Astrocyte (in vitro differentiated cells and primary cell): ENCODE measurements at places on chromosomes 2 and 18. TPM values are rescaled to one million over a fixed set of nuclear protein-coding genes. Genes with fewer than 3 reads are reported as not detected.

DNA sequence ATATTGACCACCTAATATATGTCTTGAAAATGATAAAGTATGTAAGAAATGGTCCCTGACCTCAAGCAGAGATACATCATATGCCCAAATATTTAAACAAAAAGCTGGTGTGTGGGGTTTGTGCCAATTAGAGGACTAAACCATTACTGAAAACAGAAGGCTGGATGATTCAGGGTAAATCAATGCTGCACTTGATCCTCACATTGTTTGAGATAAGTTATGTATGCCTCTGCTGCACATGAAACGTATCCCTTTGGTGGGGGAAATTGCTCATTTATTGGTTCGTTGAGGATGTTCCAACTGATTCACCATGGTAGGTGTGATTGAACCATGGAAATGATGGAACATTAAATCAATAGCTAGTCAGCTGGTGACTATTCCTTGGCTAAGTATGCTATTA lies 24.7 kb upstream of the DARS1 start:
- no peak overlapping the region for H3K4me3 ChIP-seq
- H3K36me3 ChIP-seq: no peaks in the 10 kb centered on the region
- H3K27me3 ChIP-seq: peaks cover 2% of the 10 kb centered on the region
- H3K27ac ChIP-seq: no peak overlapping the region

GRCh38 chr18:71936744-71937143 lies 607.4 kb downstream of the CBLN2 start:
- H3K4me3 ChIP-seq: no peak overlapping the region
- DNase-seq: no peak
- H3K27me3 ChIP-seq: no peaks in the 10 kb centered on the region
- no peaks in the 10 kb centered on the region for H3K36me3 ChIP-seq
- no peak overlapping the region for H3K27ac ChIP-seq

DNA sequence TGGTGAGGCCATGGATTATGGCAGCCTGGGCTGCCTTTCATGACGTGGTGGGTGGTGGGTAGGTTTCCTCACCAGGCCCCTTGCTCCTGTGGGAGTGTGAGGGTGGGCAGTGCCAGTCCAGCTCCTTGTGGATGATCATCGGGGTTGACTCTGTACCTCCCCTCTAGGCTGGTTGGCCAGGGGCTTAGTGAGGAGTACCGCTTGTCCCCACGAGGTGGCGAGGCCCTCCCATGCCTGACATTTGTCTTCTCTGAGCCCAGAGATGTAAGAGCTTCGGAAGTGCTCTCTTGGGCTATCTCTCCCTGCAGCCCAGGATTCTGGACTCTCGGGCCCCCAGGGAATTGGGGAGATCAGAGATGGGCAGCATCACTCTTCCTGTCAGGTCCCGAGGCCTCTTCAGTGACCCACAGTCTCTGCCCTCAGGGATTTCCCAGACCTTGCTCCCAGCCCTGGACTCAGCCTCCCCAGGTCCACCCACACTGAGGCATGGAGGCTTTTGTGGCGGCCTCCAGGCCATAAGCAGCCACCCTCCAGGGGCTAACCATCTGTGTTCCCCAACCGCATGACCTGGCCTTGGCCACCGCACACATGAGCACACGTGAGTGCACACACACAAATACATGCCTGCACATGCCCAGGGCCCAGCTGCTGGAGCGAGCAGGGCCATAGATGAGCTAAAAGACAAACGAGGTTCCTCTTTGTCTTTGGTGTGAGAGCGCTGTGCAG lies 6.5 kb downstream of the SPR start:
- peaks cover 19% of the 10 kb centered on the region for H3K27me3 ChIP-seq
- H3K4me1 ChIP-seq: peaks cover 7% of the 10 kb centered on the region
- no peak overlapping the region for H3K27ac ChIP-seq
- H3K4me3 ChIP-seq: no peak overlapping the region
- peak; percentile 33 for DNase-seq

- H3K27ac ChIP-seq: no peak overlapping the region
- no peak overlapping the region for H3K4me3 ChIP-seq
- H3K27me3 ChIP-seq: no peaks in the 10 kb centered on the region
- no peaks in the 10 kb centered on the region for H3K36me3 ChIP-seq
- no peaks in the 10 kb centered on the region for H3K4me1 ChIP-seq
Measured at GRCh38 chr2:186426153-186427016, 59.7 kb upstream of the ZC3H15 start.

GRCh38 chr2:6310256-6311215 lies 555.2 kb downstream of the CMPK2 start:
- H3K4me1 ChIP-seq: no peaks in the 10 kb centered on the region
- DNase-seq: no peak
- no peaks in the 10 kb centered on the region for H3K36me3 ChIP-seq
- H3K27ac ChIP-seq: no peak overlapping the region
- no peak overlapping the region for H3K4me3 ChIP-seq

DNA sequence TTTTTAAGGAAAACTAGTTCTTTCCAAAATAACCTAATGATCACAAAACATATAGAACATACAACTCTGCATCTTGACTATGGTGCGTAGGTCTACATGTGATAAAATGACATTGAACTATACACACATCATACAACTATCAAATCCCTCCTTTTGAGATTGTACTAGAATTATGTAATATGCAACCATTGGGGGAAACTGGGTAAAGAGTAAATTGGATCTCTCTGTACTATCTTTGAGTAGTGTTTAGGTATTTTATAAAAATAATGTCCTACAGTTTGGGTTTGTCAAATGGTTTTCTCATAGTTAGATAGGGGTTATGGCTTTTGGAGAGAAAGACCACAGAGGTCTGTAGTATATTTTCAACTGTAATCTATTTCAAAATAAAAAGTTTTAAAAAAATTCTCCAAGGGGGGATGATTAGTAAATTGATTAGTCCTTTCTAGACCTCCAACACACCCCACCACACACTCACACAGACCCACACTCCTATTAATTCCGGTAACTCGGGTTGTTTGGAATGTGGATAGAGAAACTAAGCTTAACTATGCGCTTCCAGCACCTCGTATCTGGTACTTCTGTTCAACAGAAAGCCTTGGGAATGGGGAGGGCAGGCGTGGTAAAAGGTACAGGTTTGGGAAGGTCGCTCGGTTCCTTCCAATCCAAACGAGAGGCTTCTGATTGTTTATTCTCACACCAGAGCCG lies 695 bp upstream of the BIRC6 start:
- H3K27ac ChIP-seq: peak overlapping the region; percentile 90
- H3K27me3 ChIP-seq: no peaks in the 10 kb centered on the region
- DNase-seq: peak; percentile 47
- H3K4me3 ChIP-seq: peak overlapping the region; percentile 91

DNA sequence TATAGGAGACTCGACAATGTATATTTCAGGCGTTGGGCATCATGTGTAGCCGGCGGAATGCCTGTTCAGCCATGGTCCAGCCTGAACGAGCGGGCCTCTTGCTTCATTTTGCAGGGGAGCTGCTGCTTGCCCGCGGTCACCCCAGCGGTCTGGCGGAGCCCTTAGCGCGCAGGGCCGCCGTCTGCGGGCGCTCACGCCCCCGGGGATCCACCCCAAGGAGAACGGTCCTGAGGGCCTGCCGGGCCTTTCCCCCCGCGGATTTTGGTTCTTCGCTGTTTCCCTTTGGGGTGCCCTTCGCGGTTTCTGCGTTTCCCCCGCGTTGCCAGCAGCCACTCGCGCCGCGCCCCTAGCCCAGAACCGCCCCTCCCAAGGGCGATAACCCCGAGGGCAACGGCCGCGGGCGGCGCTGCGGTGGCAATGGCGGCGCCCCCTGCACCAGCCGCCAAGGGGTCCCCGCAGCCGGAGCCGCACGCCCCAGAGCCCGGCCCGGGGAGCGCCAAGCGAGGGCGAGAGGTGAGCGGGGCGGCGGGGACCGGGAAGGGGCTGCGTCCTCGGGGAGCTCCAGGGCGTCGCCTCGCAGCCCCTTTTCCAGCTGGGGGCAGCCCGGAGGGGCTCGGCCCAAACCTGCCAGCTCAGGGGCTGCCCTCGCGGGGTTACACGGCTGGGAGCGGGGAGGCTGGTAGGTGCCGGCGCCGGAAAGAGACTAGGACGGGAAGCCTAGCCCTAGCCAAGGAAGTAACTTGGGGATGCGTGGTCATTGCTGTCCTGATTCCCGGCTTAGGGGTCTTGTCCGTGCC lies at the start of gene MFSD2B:
Gene MFSD2B, plus strand, starts transcription at position 406 of the 797 bp plus-strand sequence. Its CDS starts 12 bp downstream, at position 418.
- no peak within 1 kb of the TSS for H3K27ac ChIP-seq
- peak within 1 kb of the TSS; percentile 51 for H3K4me3 ChIP-seq
- H3K27me3 ChIP-seq: peaks cover 10% of the 10 kb centered on the region
- peaks cover 7% of the 10 kb centered on the region for H3K4me1 ChIP-seq
- peak; percentile 5 for DNase-seq
- H3K36me3 ChIP-seq: no peaks in the 10 kb centered on the region

DNA sequence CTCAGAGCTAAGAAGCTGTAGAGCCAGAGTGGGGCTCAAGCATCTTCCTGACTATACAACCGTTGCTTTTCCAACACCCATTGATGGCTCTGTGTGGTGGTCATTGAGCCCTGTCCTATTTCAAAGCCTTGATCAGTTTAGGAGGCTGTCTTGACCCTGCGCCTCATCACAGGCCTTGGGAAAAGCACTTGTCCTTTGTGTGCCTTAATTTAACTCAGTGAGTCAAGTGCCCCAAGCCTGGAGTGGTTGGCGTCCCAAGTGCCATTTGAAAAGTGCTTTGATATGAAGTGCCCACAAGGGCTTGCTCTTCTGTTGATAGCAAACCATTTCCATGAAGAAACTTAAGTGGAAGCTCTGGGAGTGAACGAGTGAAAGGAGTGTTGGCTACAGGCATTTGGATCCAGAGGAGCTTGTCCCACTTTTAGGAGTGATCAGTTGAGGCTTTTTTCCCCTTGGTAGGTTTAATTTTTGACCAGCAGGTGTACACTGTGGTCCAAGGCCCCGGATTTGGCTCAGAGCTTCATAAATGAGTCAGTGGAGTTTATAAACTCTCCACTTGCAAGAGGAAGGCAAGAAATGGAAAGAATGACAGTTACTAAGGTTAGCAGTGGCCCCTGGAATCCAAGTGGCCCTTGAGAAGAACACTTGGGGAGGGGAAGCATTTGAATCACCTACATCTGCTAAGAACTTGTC lies 50.3 kb downstream of the ACTR2 start:
- H3K27me3 ChIP-seq: no peaks in the 10 kb centered on the region
- H3K27ac ChIP-seq: no peak overlapping the region
- no peak overlapping the region for H3K4me3 ChIP-seq
- H3K4me1 ChIP-seq: peaks cover 28% of the 10 kb centered on the region
- peaks cover 1% of the 10 kb centered on the region for H3K36me3 ChIP-seq

DNA sequence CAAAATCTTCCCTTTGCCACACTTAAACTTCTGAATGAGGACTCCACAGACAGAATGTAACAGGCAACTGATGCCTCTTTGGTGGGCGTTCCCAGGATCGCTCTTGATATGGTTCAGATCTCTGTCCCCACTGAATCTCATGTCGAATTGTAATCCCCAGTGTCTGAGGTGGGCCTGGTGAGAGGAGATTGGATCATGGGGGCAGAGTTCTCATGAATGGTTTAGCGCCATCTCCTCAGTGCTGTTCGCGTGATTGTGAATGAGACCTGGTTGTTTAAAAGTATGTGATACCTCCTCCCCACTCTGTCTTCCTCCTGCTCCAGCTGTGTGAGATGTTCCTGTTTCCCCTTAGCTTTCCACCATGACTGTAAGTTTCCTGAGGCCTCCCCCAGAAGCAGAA lies 111.1 kb upstream of the SLC66A3 start:
- H3K4me3 ChIP-seq: no peak overlapping the region
- no peak overlapping the region for H3K27ac ChIP-seq
- no peaks in the 10 kb centered on the region for H3K27me3 ChIP-seq

DNA sequence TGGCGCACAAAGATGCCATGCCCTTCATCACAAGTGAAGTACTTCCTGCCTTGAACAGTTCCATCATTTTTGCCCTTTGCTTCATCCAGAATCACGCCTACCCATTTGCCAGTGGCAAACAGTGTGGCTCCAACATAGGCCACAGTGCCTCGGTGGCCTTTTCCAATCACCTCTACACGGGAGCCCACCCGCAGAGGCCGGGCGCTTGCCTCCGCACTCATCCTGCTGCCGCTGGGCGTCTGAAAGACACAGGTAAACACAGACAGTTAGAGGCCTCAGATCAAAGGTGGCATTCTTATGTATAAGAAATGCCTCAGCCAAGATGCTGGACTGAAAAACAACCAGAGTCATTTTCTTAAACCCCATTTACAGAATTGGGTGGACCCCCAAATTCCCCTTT lies 2.1 kb downstream of the DCTN1 start:
- H3K27ac ChIP-seq: no peak overlapping the region
- peaks cover 6% of the 10 kb centered on the region for H3K36me3 ChIP-seq
- no peak for DNase-seq
- H3K4me3 ChIP-seq: no peak overlapping the region
- peaks cover 17% of the 10 kb centered on the region for H3K4me1 ChIP-seq

DNA sequence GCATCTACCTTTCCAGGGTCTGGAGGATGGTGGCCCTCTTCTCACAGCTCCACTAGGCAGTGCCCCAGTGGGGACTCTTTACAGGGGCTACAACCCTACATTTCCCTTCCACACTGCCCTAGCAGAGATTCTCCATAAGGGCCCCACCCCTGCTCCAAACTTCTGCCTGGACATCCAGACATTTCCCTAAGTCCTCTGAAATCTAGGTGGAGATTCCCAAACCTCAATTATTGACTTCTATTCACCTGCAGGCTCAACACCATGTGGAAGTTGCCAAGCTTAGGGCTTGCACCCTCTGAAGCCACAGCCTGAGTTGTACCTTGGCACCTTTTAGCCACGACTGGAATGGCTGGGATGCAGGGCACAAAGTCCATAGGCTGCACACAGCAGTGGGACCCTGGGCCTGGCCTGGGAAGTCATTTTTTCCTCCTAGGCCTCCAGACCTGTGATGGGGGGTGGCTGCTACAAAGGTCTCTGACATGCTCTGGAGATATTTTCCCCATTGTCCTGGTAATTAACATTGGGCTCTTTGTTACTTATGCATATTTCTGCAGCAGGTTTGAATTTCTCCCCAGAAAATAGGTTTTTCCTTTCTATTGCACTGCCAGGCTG lies 53.7 kb upstream of the ST3GAL5 start:
- H3K27me3 ChIP-seq: no peaks in the 10 kb centered on the region
- H3K36me3 ChIP-seq: no peaks in the 10 kb centered on the region
- no peak overlapping the region for H3K4me3 ChIP-seq
- DNase-seq: no peak
- no peaks in the 10 kb centered on the region for H3K4me1 ChIP-seq

GRCh38 chr18:5294113-5294456 lies 1.4 kb downstream of the ZBTB14 start:
- peaks cover 9% of the 10 kb centered on the region for H3K4me1 ChIP-seq
- no peaks in the 10 kb centered on the region for H3K27me3 ChIP-seq
- H3K4me3 ChIP-seq: peak overlapping the region; percentile 89

- no peaks in the 10 kb centered on the region for H3K27me3 ChIP-seq
- no peaks in the 10 kb centered on the region for H3K36me3 ChIP-seq
- no peak for DNase-seq
- no peak overlapping the region for H3K4me3 ChIP-seq
- peaks cover 14% of the 10 kb centered on the region for H3K4me1 ChIP-seq
Measured at GRCh38 chr18:62883937-62884735, 168.8 kb downstream of the PHLPP1 start.

Gene GPR35
- 0.72 and 0.82 TPM in 2 replicates for total RNA-seq

Gene RASGRP3
- total RNA-seq: 2.0 and 2.8 TPM in 2 replicates

Gene SPRED2
- 47.3 and 55.2 TPM in 2 replicates for total RNA-seq

Gene ANKRD62
- total RNA-seq: not detected in 2 replicates

Gene MC5R
- total RNA-seq: 0.26 and 0.57 TPM in 2 replicates

Gene GREB1
- 9.3 and 14.5 TPM in 2 replicates for total RNA-seq

Gene KLHL14
- 0.39 and 0.43 TPM in 2 replicates for total RNA-seq

Gene DTNB
- total RNA-seq: 5.1 and 5.9 TPM in 2 replicates

Gene PEX13
- total RNA-seq: 27.8 and 28.8 TPM in 2 replicates

Gene C2orf92
- 8.5 and 15.3 TPM in 2 replicates for total RNA-seq

Gene RAMP1
- 9.1 and 13.7 TPM in 2 replicates for total RNA-seq
